CD4-positive, alpha-beta T cell treated with Interleukin-12 subunit alpha and Interleukin-12 subunit beta, for 1 hour (primary cell): ENCODE measurements at places on chromosomes 12 and 14.
A peak's percentile ranks its signal among the peaks of the same experiment; 100 is the strongest.

DNA sequence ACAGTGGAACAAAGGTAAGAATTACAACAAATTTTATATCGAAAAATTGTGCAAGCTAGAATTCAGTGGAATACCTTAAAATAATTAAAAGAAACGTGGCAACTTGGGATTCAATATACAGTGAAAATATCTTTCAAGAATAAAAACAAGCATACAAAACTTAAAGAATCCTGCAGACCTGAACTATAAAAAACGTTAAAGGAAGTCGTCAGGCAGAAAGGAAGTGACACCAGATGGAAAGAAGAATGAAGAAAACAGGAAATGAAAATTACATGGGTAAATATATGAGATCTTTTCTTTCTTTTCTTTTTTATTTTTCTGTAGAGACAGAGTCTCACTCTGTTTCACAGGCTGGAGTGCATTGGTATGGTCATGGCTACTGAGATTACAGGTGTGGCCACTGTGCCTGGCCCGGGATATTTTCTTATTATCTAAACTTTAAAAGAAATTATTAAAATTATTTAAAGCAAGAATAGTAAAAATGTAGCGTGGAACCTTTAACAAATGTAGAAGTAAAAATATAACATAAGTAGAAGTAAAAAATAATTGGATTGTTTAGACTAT, 4.7 kb downstream of the MGP start:
- no peak for DNase-seq

- DNase-seq, result no peak
Observed at GRCh38 chr14:99460793-99461192, 19.9 kb downstream of the SETD3 start.

GRCh38 chr14:99062216-99062615, 209.8 kb downstream of the BCL11B start:
- DNase-seq, result no peak

DNA sequence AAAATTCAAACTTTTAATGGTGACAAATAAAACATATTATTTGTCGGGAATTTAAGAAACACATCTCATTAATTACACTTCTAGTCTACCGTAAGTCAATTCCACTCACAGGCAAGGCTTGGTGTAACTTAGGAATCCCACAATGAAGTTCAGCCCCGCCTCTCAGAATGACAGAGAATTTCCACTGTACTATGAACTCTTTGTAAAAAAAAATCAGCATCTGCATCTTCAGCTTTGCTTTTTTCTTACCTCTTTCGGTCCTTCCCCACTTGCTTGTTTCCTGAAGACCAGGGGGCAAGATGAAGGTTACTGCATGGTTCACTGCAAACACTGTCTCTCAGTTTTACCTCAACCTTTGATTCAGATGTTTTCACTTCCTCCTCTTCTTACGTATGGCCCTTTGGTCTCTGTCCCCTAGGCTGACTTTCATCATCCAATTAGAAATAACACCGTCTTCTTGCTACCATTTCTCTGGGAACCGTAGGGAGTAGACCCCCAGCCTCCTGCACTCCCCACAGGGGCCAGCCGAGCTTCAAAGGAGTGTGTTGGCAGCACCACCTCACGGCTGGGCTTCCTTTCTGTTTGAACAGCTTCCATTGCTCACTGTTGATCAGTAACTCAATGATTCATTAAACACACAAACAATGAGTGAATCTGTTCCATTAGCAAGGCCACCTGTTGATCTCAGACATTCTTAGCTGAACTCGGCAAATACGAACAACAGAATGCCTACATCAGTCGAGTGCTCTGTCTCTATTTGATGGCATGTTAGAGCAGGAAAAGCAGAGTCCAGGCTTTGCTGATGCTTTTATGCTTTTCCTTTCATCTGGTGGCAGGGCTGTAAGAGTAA, 343.0 kb downstream of the BMP4 start:
- no peak for DNase-seq

DNA sequence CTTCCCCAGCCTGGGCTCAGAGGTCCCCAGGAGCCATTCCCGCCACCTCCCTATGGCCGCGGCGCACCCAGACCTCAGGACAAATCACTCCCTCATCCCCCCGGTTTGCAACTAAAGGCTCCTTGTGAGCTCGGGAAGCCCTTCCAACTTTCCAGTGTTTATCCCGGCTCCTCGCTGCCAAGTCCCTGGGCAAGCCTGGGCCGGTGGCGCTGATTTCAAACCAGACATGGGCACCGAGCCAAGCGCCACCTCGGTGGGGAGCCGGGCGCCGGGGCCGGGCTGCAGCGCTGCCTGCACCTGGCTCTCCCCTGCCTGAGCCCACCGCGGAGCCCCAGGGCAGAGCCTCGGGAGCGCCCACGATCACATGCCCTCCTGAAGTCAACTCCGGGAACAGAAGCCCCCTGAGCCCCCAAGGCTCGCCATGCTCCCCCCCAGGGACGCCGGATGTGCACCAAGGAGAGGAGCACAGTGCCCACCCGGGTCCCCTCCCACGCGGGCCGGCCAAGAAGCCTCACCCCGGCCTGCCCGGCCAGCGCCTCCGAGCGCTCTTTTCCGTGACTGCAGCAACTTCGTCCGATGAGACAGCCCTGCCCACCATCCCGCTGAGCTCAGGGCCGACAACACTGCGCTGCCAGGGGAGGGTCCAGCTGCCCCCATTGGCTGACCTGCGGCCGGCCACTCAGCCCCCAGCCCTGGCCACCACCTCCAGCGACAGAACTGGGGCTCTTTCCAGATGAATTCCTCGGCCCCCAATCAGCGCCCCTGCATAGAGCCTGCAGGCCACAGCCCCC, 50.0 kb downstream of the NCOR2 start:
- no peak for DNase-seq

DNA sequence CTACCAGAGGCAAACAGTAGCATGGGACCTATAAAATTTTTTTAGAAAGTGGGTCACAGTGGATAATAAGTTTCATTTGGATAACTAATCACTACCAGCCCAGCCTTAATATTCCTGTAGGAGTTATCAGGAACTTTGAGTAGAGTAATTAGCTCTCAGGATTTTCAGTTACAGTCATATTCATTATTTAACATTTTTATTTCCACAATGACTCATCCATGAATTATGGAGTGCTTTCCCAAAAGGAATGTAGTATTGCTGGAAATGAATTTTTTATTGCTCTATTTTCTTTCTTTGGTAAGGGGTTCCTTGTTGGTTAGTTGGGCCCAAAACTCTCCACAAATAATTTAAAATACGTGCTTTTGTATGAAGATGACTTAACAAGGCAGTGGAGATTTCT, 53.7 kb downstream of the ERC1 start:
- DNase-seq, result no peak

DNA sequence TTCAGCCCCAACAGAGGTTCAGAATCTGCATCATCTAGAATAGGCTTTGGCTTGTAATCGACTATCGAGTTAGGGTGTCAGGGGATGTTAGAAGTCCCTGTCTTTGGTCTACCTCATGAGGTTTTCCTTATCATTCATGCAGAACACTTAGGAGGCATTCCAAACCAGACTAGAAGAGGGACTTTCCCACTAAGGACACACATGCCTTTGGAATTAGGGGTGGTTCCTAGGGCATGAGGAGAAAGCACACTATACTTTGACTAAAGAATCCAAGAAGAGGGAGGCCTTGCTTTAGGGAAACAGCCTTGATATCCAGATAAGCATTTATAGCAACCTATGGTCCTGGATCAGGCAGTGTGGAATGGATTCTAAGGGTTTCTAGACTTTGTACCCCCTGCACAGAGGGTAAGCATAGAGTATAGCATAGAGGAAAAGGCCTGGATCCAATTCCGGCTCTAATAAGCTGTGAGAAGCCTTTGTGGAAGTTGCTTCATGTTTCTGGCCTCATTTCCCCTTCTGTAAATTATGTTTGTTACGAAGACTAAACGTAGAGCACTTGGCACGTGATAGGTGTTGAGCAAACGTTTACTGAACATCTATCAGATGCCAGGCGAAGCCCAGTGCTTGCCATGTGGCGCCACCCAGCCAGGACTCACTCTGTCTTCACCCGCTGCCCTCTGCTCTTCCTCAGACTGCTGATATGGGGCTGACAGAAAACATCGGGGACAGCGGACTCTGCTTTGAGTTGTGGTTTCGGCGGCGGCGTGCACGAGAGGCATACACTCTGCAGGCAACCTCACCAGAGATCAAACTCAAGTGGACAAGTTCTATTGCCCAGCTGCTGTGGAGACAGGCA, 13.2 kb downstream of the ZNF219 start:
- no peak for DNase-seq

DNA sequence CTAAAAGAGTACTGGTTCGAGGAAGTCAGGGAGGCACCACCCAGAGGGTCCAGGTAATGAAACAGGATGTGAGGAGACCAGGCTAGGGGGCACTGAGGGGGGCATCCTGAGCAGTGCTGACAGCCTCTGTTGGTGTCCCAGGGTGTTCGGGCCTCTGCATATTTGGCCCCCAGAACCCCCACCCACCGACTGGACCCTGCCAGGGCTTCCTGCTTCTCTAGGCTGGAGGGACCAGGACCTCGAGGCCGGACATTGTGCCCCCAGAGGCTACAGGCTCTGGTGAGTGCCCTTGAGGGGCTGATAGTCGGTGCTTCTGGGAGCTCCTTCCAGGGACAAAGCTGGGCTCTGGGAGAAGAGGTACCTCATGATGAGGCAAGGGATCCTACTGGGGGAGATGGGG, 2.6 kb downstream of the TROAP start:
- DNase-seq, result no peak

GRCh38 chr12:127165567-127166392, 1101.2 kb upstream of the TMEM132C start:
- peak; percentile 86 for DNase-seq

DNA sequence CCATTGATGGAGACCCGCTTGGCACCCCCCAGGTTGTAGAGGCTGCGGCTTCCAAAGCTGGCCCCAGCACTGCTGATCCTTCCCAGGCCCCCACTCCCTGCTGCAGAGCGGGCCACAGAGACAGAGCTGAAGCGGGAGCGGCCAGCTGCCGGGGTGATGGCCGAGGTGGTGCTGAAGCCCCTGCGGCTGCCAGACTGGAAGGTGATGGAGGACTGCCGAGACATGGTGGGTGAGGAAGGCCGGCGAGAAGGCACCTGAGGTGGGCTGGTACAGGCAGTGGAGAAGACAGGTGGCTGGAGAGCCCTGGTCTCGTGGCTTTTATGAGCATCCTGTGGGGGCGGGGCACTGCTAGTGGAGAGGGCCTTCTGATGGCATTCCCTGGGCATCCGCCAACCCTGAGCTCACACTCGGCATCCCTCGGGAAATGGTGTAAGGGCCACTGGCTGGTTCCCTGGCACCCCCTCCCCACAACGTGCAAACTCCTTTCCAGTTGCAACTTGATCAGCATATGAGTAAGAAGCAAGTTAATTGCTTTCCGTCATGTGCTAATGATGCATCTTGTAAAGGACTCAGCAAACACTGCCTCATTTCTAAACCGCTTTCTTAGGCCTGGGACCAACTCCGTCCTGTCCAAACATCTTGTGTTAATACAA, at the start of gene KRT75:
KRT75 (minus strand) TSS at position 291 of the 653 bp plus-strand sequence; CDS start at position 224, 67 bp downstream.
- DNase-seq, result no peak

- DNase-seq, result no peak
Observed at GRCh38 chr14:38964630-38965029, 138.4 kb downstream of the SEC23A start.

- DNase-seq, result no peak
Observed at GRCh38 chr12:80780746-80781145, 64.0 kb downstream of the MYF5 start.

- DNase-seq, result no peak
Observed at GRCh38 chr14:28542040-28542439, 224.5 kb upstream of the FOXG1 start.

- no peak for DNase-seq
Observed at GRCh38 chr12:68745376-68745903, 536 bp upstream of the SLC35E3 start.

GRCh38 chr14:23801766-23802165, 151.8 kb upstream of the DHRS4 start:
- DNase-seq, result no peak

DNA sequence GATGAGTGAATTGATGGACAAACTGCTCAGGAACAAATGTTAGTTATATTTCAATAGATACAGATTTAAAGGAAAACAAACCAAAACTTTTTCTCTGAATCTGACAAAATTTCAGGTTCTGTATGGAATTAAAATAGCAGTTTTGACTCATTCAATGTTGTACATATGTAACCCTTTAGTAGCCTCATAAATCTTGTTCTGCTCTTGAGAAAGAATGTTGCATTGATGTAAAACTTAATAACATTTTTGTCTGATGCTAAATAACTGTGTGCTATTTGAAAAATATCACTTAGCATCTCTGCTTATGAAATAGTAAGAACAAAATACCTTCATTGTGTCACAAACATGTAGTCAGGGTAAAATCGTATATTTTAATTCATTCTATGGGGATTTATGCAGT, 168.9 kb upstream of the NOVA1 start:
- DNase-seq, result no peak

GRCh38 chr14:68124979-68125731, 305.6 kb downstream of the RAD51B start:
- DNase-seq, result no peak

GRCh38 chr12:116325336-116325664, 47.8 kb upstream of the MED13L start:
- peak; percentile 38 for DNase-seq

GRCh38 chr12:104858611-104859543, 99.2 kb downstream of the SLC41A2 start:
- DNase-seq, result no peak

DNA sequence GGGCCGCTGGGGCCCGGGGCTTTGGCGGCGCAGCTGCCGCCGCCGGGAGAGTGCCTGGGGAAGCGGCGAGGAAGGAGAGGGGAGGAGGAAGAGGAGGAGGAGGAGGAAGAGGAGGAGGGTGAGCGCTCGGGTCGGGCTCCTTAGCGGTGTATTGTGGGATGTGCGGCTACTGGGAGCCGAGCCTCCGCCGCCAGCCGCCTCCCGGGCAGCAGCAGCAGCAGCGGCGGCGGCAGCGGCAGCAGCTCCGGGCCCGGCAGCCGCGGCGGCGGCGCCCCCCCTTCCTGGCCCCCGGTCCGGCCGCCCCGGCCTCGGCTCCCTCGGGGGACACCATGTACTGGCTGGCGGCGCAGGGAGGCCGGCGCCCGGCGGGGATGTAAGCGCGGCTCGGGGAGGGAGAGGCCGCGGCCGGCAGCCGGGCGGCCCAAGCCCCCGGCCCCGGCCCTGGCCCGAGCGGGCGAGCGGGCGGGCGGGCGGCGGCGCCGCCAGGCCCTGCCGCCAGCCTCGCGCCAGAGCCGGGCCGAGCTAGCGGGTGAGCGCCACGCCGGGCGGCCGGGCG, at the start of gene SETD1B:
SETD1B (plus strand) TSS at position 149 of the 556 bp plus-strand sequence. CDS start 729 bp downstream, outside the sequence.
- peak; percentile 67 for DNase-seq

DNA sequence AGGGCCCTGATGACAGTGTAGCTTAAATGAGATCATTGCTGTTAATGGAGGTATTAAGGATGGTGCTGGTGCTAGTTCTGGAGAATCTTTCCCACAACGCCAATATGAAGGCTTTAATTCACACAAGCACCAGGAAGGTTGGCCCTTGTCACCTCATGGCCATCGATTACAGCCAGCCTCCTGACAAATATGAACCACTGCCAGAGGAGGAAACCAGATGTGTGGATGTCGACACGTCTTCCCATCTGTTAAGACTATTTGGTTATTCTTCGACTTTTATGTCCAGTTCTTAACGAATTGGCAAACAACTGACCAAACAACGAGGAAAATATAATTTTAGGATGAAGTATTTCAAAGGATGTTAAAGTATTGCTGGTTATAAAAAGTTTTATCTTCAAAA, 79.5 kb downstream of the PIK3C2G start:
- no peak for DNase-seq

GRCh38 chr14:72600551-72601330, 293.2 kb downstream of the DPF3 start:
- DNase-seq, result no peak

- no peak for DNase-seq
Observed at GRCh38 chr14:68253160-68253780, 433.7 kb downstream of the RAD51B start.

GRCh38 chr12:34406228-34406995, 384.1 kb downstream of the ALG10 start:
- no peak for DNase-seq
